Brain (organoid and tissue), 16 donors: ENCODE measurements at places on chromosomes 12 and 14.

- no peak for DNase-seq
These were observed 22.6 kb downstream of the CBX5 start for GRCh38 chr12:54257332-54257731.

GRCh38 chr14:67957946-67958345 is 138.4 kb downstream of the RAD51B start:
- no peak for DNase-seq

DNA sequence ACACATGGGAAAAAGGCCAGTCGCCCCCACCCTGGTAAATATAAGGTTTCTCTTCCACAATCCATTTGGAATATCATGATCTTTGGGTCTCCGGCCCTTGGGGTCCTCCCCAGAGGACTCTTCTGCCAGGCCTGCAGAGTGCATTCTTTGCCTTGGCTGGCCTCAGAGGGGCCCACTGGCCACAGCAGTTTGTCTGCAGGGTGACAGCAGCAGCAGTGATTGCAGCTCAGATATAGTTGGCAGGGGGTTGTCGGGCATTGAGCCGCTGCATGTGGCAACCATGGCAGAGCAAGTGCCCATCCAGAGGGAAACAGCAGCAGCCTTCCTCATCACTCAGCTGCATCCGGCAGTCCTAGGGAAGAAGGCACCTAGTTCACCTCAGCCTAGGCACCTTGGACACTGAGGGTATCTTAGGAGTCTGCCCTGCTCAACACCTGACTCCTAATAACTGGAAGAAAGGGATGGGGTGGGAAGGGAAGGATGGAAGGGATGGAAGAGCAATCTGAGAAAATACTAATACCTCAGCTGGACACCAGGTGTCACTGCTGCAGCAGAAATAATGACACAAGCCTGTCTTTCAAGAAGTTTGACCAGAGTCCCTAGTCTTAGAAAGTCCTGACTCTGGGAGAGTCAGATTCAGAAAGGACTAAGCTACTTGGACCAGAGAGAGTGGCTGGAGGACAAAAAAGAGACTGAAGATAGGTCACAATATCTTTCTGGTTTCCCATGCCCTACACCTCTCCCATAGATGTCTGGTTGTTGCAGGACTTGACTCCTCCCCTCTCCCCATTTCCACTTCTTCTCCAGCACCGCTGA is 8.9 kb downstream of the AJUBA start:
- peak; percentile 81 for DNase-seq

DNA sequence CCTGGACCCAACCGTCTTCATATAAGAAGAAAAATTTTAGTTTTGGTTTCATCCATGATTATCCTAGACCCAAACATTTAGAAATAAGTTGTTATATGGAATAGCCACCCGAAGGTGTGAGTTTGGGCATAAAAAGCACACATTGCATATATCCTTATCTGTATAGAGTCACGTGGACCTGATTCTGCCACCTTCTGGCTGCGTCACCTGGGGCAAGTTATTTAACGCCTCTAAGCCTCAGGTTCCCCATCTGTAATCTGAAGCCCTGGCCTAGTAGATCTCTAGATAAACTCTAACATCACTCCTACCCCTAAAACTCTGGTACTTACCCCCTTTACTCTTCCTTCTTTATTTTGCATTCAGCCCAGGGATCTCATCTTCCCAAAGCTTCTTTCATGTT is 14.3 kb upstream of the KRT5 start:
- no peak for DNase-seq

GRCh38 chr14:95523815-95524448 is 7.5 kb upstream of the SYNE3 start:
- no peak for DNase-seq

- DNase-seq = no peak
These were observed 5.0 kb upstream of the PKP2 start for GRCh38 chr12:32901553-32901952.

DNA sequence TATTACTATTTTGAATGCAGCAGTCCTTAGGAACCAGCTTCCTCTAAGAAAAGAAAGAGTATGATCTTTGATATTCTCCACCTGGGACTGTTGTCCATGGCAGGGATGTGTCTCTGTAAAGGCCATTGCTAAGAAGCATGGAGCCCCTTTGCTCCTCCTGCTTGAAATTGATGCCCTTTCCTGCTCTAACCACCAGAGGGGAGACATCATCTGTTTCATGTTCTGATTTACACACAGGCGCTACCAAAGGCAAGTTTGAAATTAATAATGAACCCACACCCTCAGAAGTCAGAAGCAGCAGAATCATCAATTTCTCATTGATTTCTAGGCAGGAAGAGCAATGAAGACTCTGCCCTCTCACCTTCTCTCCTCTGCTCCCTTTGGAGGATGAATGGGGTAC is 253.8 kb downstream of the RMST start:
- DNase-seq = peak; percentile 20

- no peak for DNase-seq
These were observed 3.7 kb downstream of the HOXC10 start for GRCh38 chr12:53988541-53989226.

DNA sequence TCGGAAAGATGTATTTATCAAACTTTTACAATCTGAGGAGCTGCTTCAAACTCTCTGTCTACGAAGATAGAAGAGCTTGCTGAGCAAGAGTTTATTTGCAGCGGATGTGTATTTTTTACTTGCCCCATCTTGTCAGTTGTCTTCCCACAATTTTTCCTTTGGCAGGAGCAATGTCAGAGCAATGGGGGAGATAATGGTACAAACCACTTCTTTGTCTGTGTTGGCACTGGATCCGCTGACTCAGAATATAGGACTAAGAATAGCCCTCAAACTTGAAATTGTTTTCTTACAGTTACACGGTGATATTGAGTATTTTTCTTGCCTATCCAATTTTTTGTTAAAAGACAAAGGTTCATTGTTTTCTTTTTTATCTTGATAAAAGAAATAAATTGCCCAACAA is 27.6 kb downstream of the HELB start:
- no peak for DNase-seq

- no peak for DNase-seq
These were observed 44.3 kb upstream of the TRAF3 start for GRCh38 chr14:102732924-102733323.

DNA sequence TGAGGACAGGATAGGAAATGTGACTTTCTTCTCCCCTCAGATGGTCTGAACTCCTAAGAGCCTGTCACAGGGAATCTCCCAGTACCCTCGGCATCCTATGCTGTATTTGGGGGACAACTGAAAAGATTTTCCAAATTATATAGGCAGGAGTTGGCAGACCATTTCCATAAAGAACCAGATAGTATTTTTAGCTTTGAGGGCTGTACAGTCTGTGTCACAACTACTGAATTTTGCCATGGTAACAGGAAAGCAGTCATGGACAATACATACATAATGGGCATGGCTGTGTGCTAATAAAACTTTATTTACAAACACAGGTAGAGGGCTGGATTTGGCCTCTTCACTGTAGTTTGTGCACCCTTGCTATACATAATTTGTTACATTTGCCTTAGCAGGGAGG is 30.4 kb upstream of the TMEM132C start:
- no peak for DNase-seq

DNA sequence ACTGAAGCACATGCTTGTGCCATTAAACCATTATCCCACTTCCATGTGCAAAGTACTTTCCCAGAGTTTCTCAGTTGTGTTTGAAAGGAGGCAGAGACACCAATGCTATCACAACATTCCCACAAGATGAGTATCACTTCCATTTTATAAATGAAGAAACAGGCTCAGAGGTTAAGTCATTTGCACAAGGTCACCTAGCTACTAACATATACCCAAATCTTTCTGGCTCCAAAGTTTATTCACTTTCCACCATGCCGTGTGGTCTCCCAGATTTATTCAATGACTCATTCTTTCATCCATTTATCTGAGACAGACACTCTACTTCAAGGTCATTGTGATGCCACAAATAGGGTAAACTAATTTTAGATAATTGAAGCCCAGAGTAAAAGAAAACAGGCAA is 9.4 kb downstream of the ART4 start:
- no peak for DNase-seq

DNA sequence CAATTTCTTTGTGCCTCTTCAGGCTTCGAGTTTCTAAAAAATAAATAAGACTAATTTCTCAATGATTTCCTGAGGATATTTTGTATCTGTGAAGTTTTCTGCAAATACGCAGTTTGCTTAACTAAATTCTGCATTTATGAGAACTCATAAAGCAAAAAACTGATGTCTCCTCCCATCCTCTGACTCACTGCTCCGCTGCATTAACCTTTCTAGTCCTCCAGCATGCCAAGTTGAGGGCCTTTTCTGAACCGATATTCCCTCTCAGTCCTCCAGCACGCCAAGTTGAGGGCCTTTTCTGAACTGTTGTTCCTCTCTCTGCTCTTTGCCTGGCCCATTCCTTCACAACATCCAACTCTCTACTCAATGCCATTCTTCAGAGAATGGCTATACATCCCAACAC is 3.2 kb downstream of the IPO8 start:
- no peak for DNase-seq

- DNase-seq = peak; percentile 43
These were observed 61.3 kb downstream of the DICER1 start for GRCh38 chr14:95095996-95096395.

DNA sequence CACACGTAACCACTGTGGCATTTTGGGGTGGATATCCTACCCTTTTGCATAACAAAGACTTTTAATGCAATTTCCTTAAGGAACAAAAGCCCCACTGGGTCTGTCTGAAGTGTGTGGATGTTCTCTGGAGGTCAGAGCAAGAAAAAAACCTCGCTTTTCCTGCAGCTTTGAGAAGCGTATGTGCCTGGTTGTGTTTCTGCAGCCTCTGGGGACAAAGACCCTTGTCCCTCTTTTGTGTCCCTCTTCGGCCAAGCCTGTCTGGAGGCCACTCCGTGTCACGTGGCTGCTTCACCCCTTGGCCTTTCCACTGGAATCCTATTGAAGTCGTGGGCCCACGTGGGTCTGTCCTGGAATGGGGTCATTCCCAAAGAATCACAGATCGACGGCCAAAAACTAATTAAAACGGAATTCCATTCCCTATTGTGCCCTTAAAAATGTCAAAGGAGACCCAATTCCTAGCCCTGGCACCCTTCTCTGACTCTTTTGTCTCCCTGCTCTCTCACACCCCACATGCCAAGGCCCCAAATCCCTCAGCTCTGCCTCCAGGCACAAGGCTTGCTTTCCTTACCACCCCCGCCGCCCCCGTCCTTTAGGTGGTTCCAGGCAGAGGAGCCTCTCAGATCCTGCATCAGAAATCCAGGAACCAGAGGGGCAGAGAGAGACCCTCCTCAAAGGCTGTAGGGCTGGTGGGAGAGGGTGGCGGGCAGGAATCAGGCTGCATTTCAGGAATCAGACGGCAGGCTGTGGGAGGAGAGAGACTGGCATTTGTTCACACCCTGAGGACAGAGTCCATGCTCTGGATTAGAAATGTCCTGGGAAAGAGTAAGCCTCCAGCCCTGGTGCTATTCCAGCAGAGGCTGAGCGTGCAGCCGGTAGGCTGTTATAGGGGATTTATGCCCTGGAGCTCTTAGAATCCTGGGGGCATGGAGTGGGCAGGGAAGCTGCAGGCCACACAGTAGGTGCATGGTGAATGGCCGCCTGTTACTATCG is 12.6 kb upstream of the CYP46A1 start:
- no peak for DNase-seq

GRCh38 chr12:30974746-30975500 is 48.4 kb downstream of the TSPAN11 start:
- no peak for DNase-seq

DNA sequence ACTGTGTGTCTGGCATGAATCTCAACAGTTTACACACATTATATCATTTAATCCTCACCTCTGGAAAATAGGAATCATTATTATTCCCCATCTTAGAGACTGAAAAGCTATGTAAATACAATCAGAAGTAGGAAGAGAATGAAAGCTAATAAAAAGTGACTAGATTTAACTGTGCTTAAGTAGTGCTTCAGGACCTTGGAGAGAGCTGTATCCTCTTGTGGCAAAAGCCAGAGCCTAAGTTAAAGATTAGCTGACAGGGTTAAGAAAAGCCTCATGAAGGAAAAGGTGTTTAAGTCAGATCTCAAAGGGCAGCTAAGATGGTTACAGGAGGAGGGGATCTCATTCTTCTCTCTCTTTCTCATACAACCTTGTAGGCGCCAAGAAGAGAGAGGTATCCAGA is 65.3 kb upstream of the TMEM233 start:
- no peak for DNase-seq

DNA sequence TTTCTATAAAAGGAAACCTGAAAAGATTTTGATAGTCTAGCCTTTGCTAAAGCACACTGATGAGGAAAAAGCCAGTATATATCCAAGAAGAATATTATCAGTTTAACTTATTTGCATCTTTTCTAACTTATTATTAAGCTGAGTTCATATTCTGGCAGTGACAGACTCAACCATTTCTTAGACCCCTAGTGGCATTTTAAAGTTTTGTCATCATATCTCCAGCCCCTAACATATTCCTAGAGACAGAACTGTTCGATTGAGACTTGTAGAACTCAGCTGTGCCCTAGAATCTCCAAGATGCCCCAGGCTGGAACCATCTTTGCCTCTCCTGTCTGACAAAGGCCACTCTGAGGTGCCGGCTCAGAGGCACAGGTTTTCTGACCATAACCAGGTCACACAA is 365.6 kb downstream of the NELL2 start:
- no peak for DNase-seq

DNA sequence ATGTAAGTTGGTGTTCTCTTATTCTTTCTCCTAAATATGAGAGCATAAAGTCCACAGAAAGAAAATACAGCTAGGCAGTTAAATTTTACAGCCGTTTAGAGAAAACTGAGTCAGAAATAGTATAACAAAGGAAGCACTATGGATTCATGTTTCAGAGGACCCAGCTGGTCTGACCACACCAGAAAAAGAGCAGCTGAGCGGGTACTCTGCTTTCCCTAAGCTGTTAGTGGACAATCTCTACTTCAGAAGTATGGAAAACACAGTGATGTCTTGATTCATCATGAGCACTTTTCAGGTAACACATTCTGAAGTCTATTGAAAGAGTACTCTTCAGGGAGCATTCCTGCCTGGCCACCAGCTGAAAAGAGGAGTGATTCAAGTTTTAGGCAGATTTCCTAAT is 12.4 kb downstream of the PPM1H start:
- DNase-seq = no peak

GRCh38 chr14:49418789-49419188 is 167.4 kb downstream of the RPS29 start:
- no peak for DNase-seq

DNA sequence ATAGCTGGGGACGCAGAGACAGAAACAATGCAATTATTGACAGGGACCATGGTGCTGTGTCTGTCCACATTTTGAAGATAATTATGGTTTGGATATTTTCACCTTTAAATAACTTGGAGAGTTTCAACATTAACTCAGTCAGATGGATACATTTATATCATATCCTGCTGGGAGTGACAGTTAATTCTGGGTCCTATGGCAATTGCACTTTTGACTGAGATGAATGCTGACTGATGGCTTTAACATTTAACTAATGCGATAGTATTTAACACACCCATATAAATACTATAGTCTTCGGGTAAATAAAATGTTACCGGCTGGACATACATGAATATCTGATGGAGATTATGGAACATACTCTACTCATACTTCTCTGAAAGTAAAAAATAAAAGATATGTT is 118.3 kb downstream of the LRRK2 start:
- DNase-seq = no peak

DNA sequence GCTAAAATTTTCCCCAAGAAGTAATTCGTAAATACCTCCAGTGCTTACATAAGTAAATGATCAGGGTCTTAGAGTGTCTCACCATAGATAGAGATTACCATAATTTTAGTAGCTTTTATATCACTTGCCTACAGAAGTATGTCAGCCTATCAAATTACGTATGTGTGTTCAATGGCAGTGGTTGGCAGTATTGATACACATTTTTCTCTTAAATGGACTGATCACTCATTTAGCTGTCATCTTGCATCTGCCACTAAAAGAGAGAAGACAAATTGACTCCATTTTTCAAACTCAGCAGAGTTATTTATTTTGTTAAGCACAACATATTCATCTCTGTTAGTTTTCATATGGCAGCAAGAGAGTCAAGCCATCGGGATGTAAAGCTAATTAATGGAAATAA is 413.1 kb upstream of the CLEC14A start:
- no peak for DNase-seq
